Stimulated activated CD4-positive, alpha-beta T cell treated with anti-CD3 and anti-CD28 coated beads, Interleukin-1b, Interleukin-23, amount 100 ng/mL, for 1 hour (primary cell): ENCODE measurements at places on chromosomes 4 and X.

GRCh38 chr4:183681119-183681518 lies 22.0 kb downstream of the TRAPPC11 start:
- DNase-seq = no peak

DNA sequence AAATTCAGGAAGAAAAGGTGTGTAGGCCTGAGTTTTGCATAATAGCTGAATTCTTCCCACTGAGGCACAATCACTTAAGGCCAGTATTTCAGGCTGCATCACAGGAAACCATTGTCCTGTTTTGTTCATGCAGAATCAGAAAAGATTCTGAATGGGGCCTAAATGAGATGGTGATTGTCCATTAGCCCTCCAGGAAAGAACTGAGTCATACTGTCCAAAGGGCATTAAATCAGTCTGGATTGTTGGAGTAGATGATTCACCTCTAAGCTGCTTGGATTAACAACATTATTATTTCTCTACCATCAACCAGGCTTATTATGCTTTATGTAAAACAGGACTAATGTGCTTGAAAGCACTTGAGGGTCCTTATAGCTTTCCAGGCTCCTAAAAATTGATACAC lies 36.2 kb downstream of the CT47B1 start:
- DNase-seq = no peak

DNA sequence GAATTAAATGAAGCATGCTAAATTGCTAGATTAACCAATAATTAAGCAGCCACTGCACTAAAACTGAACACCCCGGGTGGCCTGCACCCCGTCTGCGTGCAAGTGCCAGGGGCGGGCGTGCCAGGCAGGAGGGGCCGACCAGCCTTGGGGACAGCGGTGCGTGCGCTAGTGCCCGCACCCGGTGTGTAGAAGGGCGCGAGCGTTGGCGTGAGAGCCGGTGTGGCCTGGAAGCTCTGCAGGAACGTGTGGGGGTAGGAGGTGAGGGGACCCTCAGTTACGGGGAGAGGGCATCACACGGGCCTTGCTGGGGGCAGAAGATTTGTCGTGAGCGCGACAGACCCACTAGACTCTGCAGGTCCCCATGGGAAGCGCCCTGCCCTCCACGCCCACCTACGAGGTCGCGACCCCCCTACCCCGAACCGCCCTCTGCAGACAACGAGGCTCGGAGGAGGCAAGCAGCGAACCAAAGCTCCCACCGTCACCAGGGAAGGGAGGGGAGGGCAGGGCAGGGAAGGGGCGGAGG lies 105.8 kb downstream of the FAM53A start:
- DNase-seq = no peak

GRCh38 chrX:18288716-18289115 lies 65.8 kb downstream of the SCML2 start:
- DNase-seq = no peak

GRCh38 chrX:41538707-41539106 lies 91.6 kb downstream of the NYX start:
- no peak for DNase-seq

GRCh38 chr4:20639346-20639745 lies 60.9 kb upstream of the PACRGL start:
- no peak for DNase-seq

DNA sequence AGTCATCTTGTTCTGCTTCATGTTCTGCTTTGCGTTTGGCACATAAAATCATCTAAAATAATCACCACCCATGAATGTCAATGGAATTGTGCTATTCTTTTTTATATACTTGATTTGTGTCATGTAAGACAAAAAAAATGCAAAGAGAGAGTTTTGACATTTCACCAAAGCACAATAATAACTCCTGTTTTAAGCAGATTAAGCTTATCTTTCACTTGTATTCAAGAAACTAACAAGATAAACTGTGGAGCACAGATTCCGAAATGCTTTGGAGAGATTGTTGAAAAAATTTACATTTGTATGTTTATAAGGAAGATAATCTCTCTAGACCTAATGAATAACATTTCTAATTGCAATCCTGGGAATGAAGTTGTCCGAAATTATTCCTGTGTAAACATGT lies 225.1 kb upstream of the ANXA10 start:
- no peak for DNase-seq

GRCh38 chr4:5826437-5827107 lies 66.3 kb downstream of the CRMP1 start:
- DNase-seq = no peak

DNA sequence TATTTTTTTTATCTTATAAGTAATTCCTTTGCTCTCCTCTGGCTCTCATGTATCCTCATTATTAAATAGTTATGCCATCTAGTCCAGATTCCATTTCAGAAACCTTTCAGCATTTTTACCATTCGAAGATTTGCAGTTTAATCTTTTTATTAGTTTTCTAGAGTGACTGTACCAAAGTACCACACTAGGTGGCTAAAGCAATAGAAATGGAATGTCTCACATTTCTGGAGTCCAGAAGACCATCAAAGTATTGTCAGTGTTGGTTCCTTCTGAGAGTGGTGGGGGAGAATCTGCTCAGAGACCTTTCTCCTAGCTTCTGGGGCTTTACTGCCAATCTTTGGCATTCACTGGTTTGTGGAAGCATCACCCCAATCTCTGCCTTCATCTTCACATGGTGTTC lies 3.7 kb upstream of the PNMA3 start:
- DNase-seq = no peak

GRCh38 chr4:9602389-9602914 lies 158.2 kb downstream of the DEFB131A start:
- no peak for DNase-seq

- DNase-seq = no peak
Measured at GRCh38 chrX:6968231-6968630, 179.3 kb upstream of the STS start.

DNA sequence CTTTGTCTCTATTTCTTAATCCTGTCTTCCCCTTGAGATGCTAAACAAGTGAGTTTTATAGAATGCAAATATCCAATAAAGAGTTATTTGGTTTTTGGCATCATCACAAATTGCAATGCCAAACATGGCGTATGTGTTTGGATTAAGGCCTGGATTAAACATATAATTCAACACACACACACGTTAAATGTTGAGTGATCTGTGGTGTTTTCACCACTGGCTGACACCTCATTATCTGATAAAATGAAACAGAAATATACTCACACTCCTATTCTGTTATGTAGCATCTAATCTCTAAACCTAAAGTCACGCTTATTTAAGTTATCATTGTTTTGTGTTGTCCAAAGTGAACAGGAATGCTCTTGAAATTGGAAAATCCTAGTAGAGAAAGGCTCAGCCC lies 506.2 kb downstream of the FSTL5 start:
- no peak for DNase-seq

DNA sequence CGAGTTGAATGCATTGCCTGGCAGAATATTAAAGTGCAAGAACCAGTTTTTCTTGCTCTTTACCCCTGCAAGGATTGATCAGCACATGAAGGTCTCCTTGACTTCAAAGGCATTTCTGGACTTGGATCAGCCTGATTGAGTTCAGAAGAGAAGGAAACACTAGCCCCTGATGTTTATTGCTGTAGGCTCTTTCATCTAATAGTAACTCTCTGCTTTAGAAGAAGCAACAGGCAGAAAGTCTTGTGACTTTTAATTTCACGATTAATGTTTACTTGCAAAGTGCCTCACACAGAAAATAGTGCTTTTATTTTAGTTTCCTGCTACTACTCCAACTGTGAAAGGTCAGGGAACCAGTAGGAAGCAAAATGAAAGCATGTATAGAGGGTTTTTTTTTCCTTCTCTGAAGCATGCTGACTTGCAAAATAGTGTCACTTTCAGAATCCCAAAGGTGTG lies 69.1 kb downstream of the PCDH7 start:
- DNase-seq = no peak

DNA sequence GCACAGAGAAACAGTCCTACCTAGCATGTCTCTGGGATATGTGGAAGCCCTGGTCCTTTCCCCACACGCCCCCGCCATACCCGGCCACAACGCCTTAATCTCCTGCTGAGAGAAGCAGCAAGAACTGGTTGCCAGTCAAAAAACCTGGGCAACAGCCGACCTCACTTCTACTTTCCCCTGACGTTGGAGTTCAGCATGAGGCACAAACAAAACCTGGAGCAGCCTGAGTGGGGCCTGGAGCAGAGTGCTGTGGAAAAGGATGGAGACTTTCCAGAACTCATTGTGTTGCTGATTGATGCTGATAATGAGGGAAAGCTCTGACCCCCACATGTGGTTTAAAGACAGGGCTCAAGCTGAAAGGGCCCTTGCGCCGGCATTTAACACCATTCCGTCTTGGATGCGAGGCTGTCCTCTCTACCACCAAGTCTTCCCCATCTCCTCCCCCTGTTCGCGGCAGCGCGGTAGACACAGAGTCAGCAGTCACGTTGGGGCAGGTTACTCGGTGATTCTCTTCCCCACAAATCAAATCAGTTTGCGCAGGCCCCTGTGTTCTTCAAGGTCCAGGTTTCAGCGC lies 666 bp downstream of the CCDC158 start:
- DNase-seq = no peak

DNA sequence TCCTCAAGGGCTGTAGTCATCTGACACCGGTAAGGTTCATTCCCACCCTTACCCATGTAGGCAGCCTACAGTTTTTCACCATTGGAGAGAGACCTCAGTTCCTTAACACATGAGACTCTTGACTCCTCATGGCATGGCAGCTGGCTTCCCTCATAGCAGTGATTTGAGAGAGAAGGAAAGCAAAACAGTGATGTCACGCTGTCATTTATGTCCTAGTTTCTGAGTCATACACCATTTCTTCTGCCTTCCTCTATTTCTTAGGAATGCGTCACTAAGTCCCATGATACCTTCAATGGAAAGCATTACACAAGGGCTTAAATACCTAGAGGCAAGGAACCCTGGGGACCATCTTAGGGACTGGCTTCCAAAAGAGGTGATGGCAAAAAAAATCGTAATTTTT lies 226.1 kb downstream of the SPCS3 start:
- DNase-seq = no peak

GRCh38 chr4:36348403-36348938 lies 67.1 kb downstream of the DTHD1 start:
- no peak for DNase-seq

DNA sequence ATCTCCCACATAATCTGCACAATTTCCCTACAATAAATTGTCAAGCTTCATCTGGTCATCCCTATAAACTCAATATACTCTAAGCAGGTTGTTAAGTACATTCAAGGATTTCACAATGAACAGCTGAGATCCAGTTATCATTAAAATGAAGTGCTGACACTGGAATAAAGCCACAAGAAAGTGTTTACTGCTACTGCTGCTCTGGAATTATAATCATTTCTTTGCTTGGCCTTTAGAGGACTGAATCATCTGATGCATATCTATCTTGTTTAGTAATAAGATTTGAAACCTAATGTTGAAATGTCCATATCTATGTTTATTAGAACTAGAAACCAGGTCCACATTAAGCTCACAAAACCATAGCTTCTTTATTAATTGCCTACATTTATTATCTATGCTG lies 338.6 kb upstream of the ZFP42 start:
- DNase-seq = no peak

GRCh38 chr4:47715716-47716416 lies 122.0 kb downstream of the CORIN start:
- DNase-seq = no peak

DNA sequence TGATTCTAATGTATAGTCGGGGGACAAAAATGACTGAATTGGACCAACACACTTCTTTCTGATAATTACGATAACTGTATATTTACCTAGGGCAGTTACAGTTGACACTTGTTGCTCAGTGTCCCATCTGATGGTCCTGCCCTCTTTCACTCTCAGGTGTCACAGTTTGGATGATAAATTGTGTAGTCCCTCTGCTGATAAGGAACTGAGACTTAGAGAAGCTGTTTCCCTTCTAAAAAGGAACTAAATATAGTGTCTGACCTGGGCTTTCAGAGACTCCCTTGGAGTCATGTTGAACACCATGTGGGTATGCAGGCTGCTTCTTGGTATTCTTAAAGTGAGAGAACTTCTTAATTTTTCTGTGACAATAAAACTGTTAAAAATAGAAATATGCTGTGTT lies 23.7 kb upstream of the PNPLA4 start:
- no peak for DNase-seq

GRCh38 chrX:56803850-56804681 lies 75.0 kb downstream of the NBDY start:
- no peak for DNase-seq

- DNase-seq = no peak
Measured at GRCh38 chr4:185232370-185232769, 23.0 kb downstream of the SNX25 start.

DNA sequence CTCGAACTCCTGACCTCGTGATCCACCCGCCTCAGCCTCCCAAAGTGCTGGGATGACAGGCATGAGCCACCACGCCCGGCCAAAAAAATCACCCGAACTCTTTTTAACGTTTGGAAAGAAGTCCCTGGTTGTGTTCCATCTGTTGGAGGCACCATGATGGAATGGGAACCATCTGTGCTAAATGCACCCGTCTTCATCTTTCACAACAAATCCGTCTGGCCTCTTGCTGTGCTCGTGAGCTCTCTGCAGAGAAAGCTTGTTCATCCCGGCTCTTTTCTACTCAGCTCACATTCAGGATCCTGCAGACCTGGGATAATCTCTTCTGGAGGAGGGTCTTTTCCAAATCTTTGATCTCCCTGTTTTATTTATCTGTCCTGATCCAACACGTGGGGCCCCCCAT lies 188.8 kb downstream of the CRLF2 start:
- DNase-seq = no peak

GRCh38 chr4:173403051-173403450 lies 4.1 kb upstream of the SCRG1 start:
- no peak for DNase-seq

DNA sequence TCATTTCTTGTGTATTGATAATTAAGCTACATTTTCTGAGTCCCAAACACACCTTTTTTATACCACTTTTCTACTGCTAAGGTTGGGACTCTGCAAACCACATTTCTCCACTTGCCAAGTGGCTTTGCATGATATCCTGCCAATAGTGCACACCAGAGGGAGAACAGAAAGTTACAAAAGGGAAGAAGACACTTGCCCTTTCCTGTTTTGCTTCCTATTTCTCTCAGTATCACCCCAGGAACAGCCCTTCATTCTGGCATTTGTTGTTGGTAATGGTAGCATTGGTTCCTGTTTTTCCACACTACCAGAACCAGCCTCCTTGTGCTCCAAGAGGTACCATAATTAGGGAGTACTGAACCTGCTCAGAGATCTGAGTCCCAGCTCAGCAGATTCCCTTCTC lies 87.1 kb downstream of the HDX start:
- no peak for DNase-seq

- no peak for DNase-seq
Measured at GRCh38 chr4:78354782-78355181, 196.8 kb upstream of the ANXA3 start.

GRCh38 chrX:118726396-118726795 lies 1.0 kb upstream of the IL13RA1 start:
- DNase-seq = no peak

DNA sequence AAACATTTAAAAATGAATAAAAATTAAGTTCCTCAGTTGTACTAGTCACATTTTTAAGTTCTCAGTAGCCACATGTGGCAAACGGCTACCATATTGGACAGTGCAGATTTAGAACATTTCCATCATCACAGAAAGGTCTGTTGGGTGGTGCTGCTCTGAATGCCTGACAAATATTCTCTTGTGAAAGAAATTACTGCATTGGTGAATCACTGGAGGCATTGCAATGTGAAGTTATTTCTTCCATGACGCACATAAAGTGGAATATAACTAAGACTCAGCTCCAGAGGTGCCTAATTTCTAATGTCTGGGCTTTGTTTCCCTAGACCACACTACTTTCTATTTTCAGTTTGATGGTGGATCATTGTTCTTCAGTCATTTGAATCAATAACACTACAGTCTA lies 44.9 kb downstream of the CLNK start:
- DNase-seq = no peak
